Kasumi-1 (cell line): ENCODE measurements at places on chromosomes 12 and 14.

DNA sequence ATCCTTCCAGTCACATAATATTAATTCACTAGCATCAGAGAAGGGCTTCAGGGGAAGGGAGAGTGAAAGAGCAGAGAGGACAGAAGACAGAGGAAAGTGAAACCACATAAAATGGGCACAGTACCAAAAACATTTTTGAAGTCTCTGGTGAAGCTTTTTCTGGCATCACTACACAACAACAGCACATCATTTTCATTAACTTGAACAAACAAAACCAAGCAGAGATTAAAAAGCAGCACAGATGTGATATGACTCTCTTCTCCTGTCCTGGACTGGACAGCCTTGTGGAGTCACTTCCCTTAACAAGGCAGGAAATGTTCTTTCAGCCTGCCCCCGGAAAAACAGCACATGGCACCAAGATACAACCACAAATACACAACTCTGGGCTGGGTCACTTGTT is 112.0 kb downstream of the TSPAN8 start:
- peak; percentile 10 for DNase-seq

- no peak for DNase-seq
Observed at GRCh38 chr12:117188961-117189724, 1.1 kb downstream of the FBXO21 start.

DNA sequence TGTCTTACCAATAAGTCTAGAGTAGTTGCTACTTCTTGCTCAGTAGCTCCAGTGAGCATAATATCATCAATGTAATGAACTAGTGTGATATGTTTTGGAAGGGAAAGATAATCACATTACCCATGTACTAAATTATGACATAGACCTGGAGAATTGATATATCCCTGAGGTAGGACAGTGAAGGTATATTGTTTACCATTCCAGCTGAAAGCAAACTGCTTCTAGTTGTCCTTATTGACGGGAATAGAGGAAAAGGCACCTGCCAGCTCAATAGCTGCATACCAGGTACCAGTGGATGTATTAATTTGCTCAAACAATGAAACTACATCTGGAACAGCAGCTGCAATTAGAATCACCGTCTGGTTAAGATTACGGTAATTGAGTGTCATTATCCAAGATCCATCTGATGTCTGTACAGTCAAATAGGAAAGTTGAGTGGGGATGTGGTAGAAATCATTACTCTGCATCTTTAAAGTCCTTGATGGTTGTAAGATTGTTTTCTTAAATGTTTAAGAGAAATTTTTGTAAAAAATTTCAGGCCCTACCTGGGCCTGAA is 100.0 kb upstream of the ARHGAP5 start:
- no peak for DNase-seq

GRCh38 chr12:124378926-124379325 is 84.0 kb downstream of the RFLNA start:
- DNase-seq = no peak

GRCh38 chr12:11595080-11595479 is 54.4 kb upstream of the ETV6 start:
- DNase-seq = no peak
